Chondrocyte (in vitro differentiated cells): ENCODE measurements at places on chromosomes 11 and 22. TPM values are rescaled to one million over a fixed set of nuclear protein-coding genes. Genes with fewer than 3 reads are reported as not detected.

DNA sequence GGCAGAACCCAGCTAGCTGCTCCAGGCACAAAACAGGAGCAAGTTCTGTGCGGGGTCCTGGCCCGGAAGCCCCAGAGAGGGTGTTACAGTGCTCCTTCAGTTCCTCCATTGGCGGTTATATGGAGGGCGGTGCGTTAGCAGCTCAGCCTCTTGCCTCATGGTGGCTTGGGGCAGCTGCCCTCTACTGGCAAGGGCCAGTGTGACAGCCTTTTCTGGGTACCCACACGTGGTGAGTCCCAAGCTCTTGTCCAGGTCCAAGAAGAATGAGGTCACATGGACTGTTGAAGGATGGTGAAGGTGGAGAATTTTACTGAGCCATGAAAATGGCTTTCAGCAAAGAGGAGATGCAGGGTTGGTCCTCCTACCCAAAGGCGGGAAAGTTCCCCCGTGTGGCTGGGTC lies 100.5 kb downstream of the WT1 start:
- H3K36me3 ChIP-seq: no peaks in the 10 kb centered on the region
- peaks cover 18% of the 10 kb centered on the region for H3K27me3 ChIP-seq
- H3K4me1 ChIP-seq: peaks cover 12% of the 10 kb centered on the region
- DNase-seq: no peak

The CD44 gene
- 176 to 179 TPM (median 177 TPM) in 3 replicates for total RNA-seq

The PATE2 gene
- total RNA-seq: not detected in 3 replicates

DNA sequence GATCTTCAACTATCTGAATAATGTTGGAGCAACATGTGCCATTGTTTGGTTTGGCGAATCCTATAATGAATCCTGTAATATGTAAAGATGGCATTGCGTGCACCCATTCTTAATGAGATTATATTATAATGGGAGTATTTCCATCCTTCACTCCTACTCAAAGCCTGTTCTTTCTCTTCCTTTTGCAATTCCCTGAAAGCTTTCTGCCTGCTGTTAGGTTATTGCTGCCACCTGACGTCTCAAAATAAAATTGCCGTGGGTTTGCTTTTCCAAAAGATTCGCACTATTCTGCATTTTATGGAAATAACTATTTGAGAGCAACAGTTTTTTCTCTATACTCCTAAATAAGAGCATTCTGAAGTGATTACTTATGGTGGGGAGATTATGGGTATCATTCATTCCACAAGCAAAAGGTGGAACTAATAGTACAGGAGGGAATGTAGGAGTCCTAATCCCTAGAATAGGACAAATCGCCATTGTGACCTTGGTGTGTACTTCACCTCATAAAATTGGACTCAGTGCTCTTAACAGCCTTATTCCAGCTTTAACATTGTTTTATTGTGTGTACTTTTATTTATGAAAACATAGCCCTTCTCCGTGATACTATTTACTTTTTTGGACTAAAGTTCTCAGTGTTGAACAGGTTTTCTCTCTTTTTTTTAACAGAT lies 69.6 kb upstream of the ALKBH3 start:
- H3K4me3 ChIP-seq: no peak overlapping the region
- H3K27ac ChIP-seq: no peak overlapping the region
- no peak for DNase-seq
- H3K27me3 ChIP-seq: no peaks in the 10 kb centered on the region
- H3K4me1 ChIP-seq: no peaks in the 10 kb centered on the region

DNA sequence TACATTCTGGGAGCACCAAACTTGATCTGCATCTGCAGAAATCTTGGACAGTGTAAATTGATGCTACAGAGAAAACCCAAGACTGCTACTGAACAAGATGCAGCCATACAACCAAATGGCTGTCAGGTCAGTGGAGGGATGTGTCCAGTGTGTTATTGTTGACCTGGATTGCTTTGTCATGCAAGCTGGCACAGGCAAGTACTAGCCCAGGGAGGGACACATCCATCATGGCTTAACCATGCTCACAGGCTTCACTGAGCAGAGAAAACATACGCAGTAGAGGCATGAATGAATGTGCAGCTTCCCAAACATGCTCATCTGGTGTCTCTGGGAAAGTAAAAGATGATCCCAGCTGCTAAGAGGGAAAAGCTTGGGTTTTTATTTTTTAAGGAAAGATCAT lies 93.6 kb downstream of the MTNR1B start:
- peaks cover 3% of the 10 kb centered on the region for H3K36me3 ChIP-seq
- H3K27ac ChIP-seq: no peak overlapping the region
- peaks cover 59% of the 10 kb centered on the region for H3K4me1 ChIP-seq
- H3K27me3 ChIP-seq: no peaks in the 10 kb centered on the region

GRCh38 chr11:115806056-115806455 lies 301.8 kb upstream of the CADM1 start:
- H3K4me3 ChIP-seq: no peak overlapping the region
- no peak for DNase-seq
- peaks cover 4% of the 10 kb centered on the region for H3K36me3 ChIP-seq
- peaks cover 5% of the 10 kb centered on the region for H3K27me3 ChIP-seq
- H3K4me1 ChIP-seq: no peaks in the 10 kb centered on the region

GRCh38 chr11:125517116-125517770 lies 21.2 kb upstream of the FEZ1 start:
- no peak for DNase-seq
- H3K4me1 ChIP-seq: peaks cover 8% of the 10 kb centered on the region
- peaks cover 1% of the 10 kb centered on the region for H3K36me3 ChIP-seq
- peaks cover 8% of the 10 kb centered on the region for H3K27me3 ChIP-seq
- no peak overlapping the region for H3K4me3 ChIP-seq

DNA sequence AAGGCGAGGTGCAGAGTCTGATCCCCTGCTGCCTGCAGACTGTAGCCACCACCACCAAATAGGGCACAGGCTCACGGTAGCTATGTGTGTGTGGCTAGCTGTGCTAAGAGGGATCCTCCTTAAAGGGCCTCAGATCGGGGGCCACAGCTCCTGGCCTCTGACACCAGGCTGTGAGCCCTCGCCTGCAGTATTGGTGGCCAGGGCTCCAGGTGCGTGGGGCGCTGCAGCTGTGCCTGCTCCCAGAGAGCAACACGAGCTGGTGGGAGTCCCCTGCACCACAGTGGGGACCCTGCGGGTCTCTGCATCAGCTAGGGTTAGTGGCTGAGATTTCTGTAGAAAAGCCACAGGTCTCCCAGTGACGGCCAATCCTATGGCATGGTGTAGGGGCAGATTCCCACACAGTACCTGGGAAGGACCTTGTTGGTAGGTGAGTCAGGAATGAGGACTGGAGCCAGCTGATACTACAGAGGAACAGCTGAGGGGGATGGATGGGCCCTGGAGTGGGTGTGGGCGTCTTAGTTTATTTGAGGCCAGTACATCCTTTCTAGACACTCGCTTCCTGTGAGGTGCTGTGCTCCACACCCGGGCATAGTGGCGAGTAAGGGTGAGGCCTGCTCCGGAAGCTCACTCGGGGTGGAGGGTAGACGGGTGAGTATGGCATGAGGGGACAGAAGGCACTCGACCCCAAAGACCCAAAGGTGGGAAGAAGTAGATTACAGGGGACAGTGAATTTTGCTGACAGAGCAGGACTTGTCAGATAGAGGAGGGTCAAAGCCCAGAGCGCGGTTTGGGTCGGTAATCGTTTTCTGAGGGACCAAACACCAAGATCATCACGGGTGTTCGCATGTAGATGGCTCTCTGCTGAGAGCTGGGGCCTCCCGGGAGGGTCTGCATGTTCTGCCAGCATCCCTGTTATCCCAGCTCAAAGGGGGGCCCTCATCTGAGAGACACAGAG lies 212.5 kb downstream of the TBC1D22A start:
- H3K4me3 ChIP-seq: no peak overlapping the region
- DNase-seq: no peak
- peaks cover 12% of the 10 kb centered on the region for H3K36me3 ChIP-seq
- no peak overlapping the region for H3K27ac ChIP-seq

The PLEKHB1 gene
- 2.0 to 2.9 TPM in 2 of 3 replicates, not detected in the other for total RNA-seq

- H3K4me1 ChIP-seq: peaks cover 13% of the 10 kb centered on the region
- H3K27me3 ChIP-seq: no peaks in the 10 kb centered on the region
- no peaks in the 10 kb centered on the region for H3K36me3 ChIP-seq
- no peak for DNase-seq
- H3K27ac ChIP-seq: no peak overlapping the region
Observed at GRCh38 chr22:32811788-32812545, 10.5 kb downstream of the TIMP3 start.

The SMDT1 gene
- total RNA-seq: 54.1 to 56.1 TPM (median 55.0 TPM) in 3 replicates

The DMC1 gene
- 0.51 to 1.2 TPM (median 0.82 TPM) in 3 replicates for total RNA-seq
